ENCODE measurements at places on chromosomes 7 and 10.
A peak's percentile ranks its signal among the peaks of the same experiment; 100 is the strongest.

- DNase-seq, result no peak
Observed at GRCh38 chr10:128498746-128499145, 372.5 kb upstream of the MKI67 start.

DNA sequence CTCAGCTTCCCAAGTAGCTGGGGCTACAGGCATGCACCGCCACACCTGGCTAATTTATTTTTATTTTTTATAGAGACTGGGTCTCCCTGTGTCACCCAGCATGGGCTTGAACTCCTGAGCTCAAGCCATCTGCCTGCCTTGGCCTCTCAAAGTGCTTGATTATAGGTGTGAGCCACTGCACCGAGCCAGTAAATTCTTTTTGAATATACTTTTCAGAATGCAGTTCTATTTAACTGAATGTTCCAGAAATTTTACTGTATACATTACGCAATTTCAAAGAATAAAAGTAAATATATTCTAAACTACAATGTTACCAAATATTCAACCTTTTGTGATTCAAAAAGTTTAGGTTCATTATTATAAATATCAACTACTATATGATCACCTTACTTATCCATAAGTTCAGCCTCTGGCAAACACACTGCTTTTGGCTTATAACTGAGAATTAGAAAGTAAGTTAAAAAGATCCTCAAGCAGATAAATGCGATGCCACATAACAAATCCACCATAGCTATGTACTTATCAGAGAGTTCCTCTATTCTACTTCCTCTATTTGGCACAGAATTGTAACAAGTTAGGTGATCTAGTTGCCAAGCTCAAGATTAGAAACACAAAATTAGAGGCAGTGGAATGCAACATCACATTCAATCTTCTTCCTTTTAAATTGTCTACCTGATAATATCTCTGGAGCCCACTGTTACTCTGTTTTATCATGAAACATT lies 118.2 kb downstream of the ANK3 start:
- DNase-seq, result no peak

GRCh38 chr10:127298381-127298780 lies 102.0 kb upstream of the INSYN2A start:
- DNase-seq, result no peak

DNA sequence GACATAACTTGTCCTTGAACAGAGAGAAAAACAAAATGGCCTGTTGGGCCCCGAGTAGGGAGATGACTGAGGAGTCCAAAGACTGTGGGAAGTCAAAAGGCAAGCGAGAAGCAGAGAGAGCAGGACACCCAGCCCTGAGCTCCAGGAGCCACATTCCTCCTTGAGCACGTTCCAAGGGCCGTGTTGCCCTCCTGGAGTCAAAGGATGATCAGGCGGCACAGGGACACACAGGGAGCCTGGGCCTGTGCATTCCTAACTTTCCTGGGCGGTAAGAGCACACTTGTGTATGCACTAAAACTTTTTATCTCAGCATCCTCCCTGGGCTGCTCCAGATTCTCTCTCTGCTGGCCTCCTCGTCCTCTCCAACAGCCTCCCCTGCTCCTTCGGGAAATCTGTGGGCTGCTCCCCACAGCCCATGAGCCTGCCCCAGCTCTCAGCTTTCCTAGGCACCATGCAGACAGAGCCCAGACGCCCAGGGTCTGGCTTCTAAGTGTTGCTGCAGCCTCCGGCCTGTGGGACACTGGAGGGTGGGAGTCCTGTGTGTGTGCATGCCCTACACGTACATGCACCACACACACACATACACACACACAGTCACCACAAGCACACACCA lies 281.8 kb downstream of the POU6F2 start:
- peak; percentile 18 for DNase-seq

DNA sequence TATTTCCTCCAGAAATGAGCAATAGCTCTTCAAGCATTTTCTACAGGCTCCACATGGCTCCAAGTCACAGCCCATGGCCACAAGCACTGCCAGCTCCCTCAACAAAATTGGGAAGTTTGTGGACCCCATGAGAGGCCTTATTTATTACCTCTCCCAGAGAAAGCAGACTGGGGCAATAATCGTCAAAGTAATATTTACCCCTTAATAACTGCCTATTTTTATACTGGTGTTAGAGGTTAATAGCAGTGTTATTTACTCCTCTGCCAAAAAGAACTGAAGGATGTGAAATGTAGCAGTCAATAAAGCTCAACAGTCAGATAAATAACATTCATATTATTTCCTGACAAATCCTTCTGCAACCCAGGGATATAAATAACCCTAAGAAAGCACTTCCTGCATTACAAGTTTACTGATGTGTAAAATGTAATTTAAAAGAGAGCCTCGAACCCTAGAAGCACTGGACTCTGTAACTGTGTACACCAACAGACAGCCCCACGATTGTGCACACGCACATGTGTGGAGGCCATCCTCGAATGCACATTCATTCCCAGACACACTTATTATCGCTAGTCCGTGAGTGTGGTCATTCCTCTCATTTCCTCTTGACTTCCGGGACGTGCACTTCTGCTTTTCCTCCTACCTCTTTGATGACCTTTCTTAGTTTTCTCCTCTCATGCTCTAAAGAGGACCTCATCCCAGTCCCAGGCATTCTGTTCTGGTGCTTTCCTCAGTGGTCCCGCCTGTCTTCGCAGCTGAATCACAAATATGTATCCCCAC lies 157.4 kb downstream of the EVX1 start:
- no peak for DNase-seq

- DNase-seq, result no peak
Observed at GRCh38 chr10:113030453-113030852, 80.4 kb downstream of the TCF7L2 start.

- DNase-seq, result no peak
Observed at GRCh38 chr7:130296221-130296951, 3.4 kb downstream of the CPA4 start.

GRCh38 chr7:29237489-29237888 lies 42.9 kb downstream of the CHN2 start:
- no peak for DNase-seq

DNA sequence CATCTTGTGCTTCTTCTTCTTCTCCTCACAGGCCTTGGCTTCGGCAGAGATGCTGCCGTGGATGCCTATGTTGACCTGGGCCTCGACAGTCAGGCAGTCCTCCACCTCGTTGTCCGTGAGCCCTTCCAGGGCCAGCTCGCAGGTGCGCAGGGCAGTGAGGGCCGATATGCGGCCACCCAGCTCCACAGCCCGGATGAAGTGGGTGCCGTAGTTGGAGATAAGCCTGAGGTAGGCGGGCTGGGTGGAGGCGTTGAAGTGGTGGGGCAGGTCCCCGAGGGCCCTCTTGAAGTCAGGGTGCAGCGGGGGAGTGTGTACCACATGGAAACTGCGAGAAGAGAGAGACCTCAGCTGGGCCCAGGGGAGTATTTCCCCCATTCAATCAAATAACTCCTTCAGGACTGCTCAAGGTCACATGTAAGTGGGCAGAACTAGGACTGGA lies 3.7 kb downstream of the PRF1 start:
- DNase-seq, result no peak

GRCh38 chr10:77506517-77507200 lies 130.9 kb downstream of the KCNMA1 start:
- no peak for DNase-seq

DNA sequence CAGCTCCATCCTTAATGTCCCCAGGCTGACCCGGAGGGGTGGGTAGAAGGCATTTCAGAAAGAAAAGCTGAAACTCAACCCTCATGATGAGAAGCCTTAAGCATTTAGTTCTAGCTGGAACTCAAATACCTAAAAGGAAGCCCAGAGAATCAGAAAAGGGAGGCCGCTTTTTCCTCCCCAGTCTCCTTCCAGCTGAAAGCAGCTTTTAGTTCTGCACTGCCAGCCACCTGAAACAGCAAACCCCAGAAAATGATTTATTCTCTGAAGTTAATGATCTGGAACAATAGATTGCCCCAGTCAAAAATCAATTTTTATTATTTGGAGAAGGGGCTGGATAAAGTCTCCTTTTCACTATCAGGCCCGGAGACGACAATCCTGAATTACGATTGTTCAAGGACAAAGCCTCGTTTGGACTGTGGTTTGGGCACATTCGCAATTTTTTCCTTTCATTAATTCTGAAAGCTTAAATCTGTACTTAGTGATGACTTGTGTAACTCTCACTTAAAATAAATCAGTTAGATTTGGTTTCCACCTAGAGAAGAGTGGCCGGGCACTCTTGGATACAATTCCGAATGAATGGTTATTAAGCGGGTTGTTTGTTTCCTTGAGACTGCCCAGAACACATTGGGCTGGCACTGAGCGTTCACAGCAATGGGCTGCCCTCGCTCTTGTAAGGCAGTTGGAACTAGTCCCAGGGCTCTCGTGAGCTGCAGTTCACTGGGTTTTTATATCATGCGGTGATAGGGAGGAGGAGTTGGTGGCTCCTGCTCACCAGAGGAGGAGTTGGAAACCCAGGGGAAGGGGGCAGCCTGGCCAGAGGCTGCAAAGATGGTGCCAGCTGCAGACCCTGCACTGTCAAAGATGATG lies 262.2 kb downstream of the CCSER2 start:
- no peak for DNase-seq

GRCh38 chr10:101495324-101495925 lies 92.6 kb downstream of the POLL start:
- peak; percentile 67 for DNase-seq

GRCh38 chr10:6109444-6109775 lies 20.6 kb downstream of the RBM17 start:
- no peak for DNase-seq

- no peak for DNase-seq
Observed at GRCh38 chr7:129882531-129882930, 70.2 kb downstream of the UBE2H start.

DNA sequence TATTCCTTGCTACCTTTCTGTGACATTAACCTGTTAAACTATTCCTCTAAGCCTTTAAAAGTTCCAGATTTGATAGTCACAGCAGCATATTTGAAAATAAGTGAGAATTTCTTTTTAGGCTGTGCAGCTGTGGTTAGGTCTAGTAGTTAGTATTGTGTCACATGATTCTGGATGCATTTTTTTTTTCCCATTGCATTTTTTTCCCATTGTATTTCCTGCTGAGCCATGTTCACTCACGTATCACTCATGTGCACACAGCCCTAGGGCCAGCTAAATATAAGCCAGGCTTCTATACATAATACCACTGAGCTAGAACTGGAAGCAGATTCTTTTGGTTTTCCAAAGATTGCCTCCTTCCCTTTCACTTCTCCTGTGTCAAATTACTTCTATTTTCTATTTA lies 37.4 kb downstream of the DNAJC9 start:
- no peak for DNase-seq

- DNase-seq, result no peak
Observed at GRCh38 chr10:4652111-4653010, 173.6 kb upstream of the AKR1E2 start.

- DNase-seq, result no peak
Observed at GRCh38 chr7:138089080-138089901, 13.0 kb downstream of the AKR1D1 start.

DNA sequence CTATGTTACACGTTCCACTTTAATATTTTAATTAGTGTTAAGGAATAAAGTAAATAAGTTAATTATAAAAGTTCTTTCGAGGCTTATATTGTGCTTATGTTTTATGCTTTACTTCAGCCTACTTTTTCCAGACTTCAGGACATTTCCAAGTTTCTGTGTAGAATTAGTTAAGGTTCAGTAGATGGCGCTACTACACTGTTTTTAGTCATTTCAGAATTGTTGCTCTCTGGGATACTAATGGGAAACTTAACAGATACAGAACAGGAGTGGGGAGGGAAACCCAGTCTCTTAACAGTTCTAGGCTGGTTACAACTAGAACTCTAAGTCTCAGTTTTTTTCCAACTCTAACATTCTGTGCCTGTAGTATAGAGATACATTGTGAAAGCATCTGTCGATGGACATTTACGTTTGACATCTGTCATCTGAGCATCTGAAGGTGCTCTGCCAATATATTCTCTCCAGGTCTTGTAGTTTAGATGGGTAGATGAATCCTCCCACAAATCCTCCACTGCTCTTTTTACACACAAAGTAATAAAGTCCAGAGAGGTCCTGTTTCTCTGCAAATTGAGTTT lies 56.8 kb upstream of the FAM171A1 start:
- peak; percentile 71 for DNase-seq

DNA sequence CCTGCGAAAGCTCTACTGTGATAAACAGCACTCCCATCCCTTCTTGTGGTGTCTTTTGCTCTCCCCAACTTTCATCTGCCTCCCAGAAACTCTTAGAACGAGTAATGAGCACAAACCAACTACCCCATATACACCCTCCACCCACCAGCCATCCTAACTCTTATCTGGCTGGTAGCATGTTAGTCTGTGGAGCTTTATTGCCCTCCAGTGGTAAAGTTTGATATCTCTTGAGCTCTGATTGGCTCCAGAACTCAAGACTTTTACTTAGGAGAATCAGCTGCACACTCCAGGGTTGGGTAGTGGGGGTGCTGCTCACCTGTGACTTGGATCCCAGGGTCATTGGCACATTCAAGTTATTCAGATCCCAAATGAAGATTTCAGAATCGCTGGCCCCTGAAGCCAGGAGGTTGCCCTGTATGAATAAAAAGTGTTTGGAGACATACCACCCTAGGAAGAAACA lies 10.9 kb downstream of the SEC31B start:
- peak; percentile 80 for DNase-seq
